ENCODE measurements at places on chromosomes 12 and 14.

DNA sequence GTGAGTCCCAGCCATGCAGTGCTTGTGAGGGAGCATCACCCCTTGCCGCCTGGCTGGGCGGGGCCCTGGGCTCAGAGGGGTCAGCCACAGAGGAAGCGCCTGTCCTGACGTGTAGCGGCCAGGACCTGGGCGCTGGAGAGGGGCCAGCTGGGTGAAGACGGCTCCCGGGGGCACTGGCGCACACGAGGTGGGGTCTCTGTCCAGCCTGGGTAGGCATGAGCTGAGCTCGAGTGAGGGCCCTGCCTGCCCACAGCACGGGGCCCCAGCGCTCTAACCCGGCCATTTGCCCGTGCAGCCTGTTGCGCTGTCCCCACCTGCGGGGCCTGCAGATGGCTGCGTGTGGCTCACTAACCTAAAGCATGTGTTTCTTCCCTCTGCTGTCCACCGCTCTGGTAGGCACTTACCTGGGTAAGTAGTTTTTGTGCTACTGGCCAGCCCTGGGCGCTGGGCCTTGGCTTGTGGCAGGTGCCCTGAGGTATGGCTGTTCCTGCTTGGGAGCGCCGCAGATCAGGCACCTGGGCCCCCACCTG lies 6.6 kb upstream of the CRIP2 start:
- DNase-seq, result no peak

DNA sequence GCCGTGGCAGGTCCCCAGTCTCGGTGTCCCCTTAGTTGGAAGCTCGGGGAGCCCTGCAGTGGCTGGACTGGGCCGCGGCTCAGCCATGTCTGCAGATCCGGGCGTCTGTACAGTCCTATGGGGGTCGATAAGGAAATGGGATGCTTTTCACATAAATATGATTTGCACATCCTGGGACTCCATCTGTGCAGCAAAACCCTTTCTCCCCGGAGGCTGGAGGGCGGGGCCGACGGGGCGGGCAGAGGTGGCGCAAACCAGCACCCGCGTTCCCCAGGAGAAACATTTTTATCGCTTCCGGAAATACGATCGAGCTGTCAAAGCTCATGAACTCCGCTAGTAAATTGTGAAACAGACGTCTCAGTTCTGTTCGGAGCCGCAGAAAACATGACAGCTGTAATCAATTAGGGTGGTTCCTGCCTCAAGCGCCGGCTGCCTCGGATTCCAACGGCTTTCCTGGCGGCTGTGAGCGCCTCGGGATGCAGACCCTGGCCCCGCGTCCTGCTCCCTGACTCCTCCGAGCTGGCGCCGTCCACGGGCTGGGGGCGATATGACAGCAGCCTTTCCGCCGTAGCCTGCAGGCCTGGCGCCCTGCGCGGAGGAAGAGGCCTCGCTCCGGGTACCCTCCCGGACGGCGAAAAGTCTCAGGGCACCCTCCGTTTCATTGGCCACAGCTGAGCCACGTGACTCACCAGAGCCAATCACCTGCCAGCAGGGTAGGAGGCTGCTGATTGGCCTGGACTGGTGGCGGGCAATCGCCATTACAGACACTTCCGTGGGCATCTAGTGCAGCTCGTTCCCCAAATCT lies 23.0 kb downstream of the DIO3 start:
- no peak for DNase-seq

- DNase-seq, result no peak
These were observed 55.9 kb upstream of the DIO3 start for GRCh38 chr14:101505236-101505970.

DNA sequence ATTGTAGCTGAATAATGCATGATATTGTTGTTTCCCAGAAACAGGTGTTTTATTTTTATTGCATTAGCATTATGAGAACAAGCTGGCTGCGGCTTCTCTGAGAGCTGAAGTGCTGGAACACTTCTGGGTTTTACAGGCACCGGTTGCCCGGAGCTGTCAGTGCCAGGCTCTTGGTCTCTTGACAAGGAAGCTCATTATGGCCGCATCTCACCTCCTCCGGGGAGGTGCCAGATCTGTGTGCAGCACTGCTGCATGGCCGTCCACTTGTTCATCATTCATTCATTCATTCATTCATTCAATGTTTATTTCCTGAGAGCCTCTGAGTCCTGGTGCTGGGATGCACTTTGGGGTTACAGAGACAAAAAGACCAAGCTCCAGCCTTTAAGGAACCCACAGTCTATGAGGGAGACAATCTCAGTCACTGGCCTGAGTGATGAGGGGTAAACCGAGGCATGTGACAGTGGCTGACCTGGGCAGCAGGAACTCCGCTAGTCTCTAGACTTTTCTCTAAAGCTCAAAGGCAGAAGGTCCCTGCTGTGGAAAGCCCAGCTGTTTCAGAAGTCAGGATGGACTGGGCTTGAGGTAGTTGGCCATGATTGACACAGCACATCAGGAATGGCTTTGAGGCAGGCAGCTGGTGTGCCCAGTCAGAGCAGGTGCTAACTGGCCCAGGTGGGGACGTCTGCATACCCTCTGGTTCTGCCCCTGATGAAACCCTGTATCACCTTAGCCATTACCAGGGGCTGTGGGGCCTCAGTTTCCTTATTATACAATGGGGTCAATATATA lies 181.0 kb downstream of the ADGRD1 start:
- DNase-seq, result no peak

DNA sequence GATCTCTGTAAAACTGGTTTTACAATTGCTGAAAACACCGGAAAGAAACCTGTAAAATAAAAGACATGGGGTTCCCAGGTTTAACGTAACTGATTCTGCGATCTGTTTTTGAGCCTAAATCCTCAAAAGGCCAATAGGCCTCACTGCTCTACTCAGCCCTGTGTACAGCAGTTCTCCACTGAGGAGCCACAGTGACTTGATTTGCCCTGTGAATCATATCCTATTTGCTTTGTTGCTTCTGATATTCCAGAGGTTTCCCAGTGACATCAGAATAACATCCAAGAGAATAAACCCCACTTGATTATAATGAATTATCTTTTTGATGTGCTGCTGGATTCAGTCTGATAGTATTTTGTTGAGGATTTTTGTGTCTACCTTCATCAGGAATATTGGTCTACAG lies 27.5 kb downstream of the MDM1 start:
- DNase-seq, result no peak

DNA sequence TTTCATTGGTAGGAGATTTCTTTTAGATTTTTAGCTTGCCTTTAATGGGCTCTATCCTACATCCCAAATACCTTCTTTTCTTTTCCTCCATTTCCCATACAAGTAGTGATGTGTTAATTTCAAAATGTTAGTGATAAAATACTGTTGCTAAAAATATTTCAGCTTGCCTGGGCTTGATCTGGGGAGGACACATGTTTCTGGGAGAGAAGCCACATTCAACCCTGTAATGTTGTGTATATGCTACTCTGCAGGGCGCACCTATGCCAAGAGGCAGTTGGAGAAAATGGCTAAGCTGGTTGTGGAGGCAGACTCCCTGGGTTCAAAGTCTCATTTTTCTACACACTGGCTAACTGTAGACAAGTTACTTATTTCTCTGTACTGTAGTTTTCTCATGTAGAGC lies 26.3 kb downstream of the FLRT2 start:
- no peak for DNase-seq

GRCh38 chr12:9103050-9103849 lies 12.5 kb downstream of the A2M start:
- DNase-seq, result no peak

DNA sequence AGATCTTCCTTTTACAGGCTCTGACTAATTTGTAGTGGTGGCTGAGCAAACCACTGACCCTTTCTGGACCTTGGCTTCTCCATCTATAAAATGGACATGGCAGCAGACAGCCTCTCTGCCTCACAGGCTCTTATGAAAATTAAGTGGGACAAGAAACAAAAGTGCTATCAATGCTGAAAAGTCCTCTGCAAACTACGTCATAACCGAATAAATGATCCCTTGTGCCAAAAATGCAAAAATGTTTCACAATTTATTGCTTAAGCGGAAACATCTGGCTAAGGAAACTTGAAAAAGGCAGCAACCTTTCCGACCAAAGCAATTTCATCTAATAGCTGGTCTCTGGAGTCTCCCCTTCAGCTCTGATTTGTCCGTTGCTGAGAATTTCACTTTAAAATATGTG lies 108.5 kb upstream of the PLXNC1 start:
- no peak for DNase-seq

- no peak for DNase-seq
These were observed 1.5 kb downstream of the CIPC start for GRCh38 chr14:77099425-77100167.

DNA sequence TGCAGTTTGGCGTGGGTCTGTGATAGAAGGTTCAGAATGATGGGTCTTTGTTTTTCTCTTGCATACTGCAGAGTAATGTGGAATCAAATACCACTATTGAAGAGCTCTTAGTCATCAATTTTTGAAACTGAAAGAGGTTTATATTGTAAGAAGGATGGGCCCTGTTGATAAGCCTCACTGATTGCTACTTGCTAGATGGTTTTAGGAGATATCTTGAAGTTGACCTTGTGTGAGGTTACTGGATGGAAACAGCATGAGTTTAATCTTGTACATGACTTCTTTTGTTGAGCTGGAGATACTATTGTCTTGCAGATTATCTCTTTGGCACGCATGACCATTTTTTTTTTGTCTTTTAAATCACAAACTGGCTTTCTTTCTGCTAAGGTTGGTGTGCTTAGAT lies 13.8 kb downstream of the BICD1 start:
- no peak for DNase-seq

GRCh38 chr14:55281316-55281839 lies 10.2 kb downstream of the FBXO34 start:
- no peak for DNase-seq

- no peak for DNase-seq
These were observed 55.4 kb downstream of the SCAF11 start for GRCh38 chr12:45934956-45935355.

Data from stimulated activated CD8-positive, alpha-beta memory T cell treated with anti-CD3 and anti-CD28 coated beads, Interleukin-15, amount 100 ng/mL, for 4 hours (primary cell).